ENCODE measurements at places on chromosomes 11 and 22.

GRCh38 chr22:35170716-35171697, 86.3 kb upstream of the HMGXB4 start:
- no peak for DNase-seq

GRCh38 chr22:17403906-17404305, 34.6 kb downstream of the CECR2 start:
- DNase-seq, result no peak

- DNase-seq, result no peak
These were observed 97.4 kb upstream of the PRDM11 start for GRCh38 chr11:45048870-45049691.

DNA sequence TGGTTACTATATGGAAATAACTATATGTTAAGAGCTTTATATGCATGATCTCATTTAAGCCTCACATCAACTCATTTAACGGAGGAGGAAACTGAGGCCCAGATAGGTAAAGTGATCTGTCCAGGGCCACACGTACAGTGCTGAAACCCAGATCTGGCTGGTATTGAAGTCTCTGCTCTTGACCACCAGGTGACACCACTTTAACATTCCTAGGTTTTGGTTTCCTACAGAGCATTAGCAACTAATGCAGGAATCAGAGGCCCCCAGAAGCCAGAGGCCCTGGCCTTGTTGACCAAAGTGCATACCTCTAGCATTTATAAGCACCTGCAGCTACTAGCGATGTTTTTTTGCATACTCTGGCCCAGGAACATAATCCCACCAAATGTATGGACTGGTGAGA, 12.9 kb upstream of the LIMK2 start:
- no peak for DNase-seq

- DNase-seq, result no peak
These were observed 33.0 kb downstream of the PPP6R2 start for GRCh38 chr22:50376085-50376651.

- DNase-seq, result no peak
These were observed 171.5 kb upstream of the SYT13 start for GRCh38 chr11:45457649-45458048.

GRCh38 chr11:113213549-113213948, 100.8 kb upstream of the TTC12 start:
- no peak for DNase-seq

DNA sequence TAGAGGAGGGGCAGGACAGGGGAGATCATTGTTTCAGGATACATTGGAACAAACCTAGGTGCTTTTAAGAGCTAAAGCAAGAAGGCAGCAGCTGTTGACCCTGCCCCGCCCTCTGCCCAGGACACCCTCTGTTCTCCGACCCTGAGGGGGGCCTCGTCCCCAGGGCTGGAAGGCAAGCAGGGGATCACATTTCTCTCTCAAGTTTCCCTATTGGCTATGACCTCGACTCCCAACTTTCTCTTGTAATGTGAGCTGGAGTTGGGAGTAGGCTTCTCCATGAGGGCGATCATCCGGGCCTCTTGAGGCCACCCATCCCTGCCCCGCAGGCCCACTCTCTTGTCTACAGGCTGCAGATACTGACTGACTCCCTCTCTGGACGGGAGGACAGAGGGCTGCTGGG, 37.7 kb downstream of the DSCAML1 start:
- DNase-seq, result no peak

GRCh38 chr22:46537225-46537945, at the start of gene CELSR1:
CELSR1 (minus strand) TSS chr22:46537620; CDS start chr22:46537170, 450 bp downstream.
- peak; percentile 29 for DNase-seq

GRCh38 chr11:117931971-117932370, 2.8 kb upstream of the TMPRSS13 start:
- DNase-seq, result peak; percentile 76

GRCh38 chr22:46907241-46908215, 145.1 kb downstream of the TBC1D22A start:
- DNase-seq, result no peak

DNA sequence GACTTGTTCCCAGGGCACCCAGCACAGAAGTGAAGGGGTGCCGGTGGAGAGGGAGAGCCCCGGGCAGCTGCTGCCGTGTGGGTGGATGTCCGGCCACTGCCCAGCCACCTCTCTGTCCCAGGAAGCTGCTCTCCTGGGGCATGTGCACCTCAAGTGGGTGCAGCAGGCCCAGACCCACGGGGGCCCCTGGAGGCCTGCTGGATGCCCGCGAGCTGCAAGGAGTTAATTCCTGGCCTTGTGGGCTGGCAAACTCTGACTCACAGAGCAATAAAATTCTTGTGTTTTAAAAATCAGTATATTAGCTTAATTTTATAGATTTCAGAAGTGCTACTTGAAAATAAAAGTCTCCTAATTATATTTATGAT, 37.4 kb upstream of the KCNQ1OT1 start:
- no peak for DNase-seq

DNA sequence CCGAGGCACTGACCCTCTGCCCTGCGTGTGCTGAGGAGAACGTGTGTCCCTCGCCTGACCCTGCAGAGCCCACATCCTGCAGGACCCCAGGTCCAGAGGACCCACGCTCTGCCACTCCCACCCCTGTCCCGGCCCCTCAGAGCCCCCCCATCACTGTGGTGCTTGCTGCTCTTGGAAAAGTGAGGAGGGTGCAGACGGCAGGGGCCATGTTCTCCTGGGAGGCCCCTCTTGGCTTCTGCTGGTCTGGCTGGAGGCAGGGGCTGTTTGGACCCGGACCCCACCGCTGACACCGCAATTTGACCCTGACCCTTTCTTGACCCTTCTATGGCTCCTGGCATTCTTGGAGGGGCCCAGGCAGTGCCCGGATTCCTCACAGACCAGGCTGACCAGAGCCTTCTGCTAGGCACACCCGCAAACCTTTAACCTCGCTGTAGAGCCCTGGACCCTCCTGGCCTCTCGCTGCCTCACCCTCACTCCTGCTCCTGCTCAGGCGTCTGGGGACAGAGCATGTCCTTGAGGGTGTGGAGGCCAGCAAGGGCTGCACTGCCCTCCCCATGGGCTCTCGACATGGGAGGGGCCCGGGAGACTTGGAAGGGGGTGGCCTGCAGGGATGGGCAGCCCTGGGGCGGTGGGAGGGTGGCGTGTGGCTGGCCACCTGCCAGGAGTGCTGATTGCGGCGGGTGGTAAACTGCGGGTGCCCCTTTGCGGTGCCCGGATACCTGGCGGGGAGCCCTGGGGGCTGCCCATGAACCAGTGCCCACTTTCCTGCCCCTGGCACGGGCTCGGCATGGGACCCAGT, 37.0 kb upstream of the MUC5AC start:
- no peak for DNase-seq

DNA sequence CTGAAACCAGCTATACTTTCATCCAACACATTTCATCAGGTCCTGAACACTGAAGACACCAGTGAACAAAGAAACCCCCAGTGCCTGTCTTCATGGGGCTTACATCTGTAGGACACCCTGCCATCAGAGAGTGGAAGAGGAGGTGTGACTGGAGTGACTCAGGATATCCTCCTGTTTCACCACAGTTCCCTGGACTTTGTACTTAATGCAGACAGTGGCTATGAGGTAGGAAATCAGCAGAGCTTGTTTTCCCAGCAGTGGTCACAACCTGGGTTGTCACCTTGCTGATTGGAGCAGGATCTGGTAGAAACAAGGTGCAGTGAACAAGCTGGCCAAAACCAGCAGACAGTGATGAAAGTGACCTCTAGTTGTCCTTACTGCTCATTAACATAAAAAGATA, 128.8 kb downstream of the KIRREL3 start:
- no peak for DNase-seq

GRCh38 chr11:118071416-118072030, 5.4 kb upstream of the TMPRSS4 start:
- no peak for DNase-seq

GRCh38 chr11:57481915-57482781, 21.8 kb downstream of the RTN4RL2 start:
- DNase-seq, result no peak

DNA sequence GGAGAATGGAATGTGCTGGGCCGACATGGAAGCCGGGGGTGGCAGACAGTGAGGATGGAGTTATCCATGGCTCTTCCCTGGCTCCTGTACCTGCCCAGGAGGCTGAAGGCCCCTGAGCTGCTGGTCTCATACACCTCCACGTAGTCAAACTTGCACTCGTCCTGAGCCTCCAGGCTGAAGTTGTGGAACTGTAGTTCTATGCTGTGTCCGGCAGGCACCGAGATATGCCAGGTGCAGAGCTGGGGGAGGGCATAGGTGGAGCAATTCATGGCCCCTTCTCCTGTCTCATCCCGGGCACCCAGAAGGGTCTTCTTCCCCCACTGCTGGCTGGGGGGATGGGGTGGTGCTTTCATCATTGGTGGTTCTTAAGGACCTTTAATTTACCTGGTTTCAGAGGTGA, 2.8 kb downstream of the MFRP start:
- DNase-seq, result no peak

DNA sequence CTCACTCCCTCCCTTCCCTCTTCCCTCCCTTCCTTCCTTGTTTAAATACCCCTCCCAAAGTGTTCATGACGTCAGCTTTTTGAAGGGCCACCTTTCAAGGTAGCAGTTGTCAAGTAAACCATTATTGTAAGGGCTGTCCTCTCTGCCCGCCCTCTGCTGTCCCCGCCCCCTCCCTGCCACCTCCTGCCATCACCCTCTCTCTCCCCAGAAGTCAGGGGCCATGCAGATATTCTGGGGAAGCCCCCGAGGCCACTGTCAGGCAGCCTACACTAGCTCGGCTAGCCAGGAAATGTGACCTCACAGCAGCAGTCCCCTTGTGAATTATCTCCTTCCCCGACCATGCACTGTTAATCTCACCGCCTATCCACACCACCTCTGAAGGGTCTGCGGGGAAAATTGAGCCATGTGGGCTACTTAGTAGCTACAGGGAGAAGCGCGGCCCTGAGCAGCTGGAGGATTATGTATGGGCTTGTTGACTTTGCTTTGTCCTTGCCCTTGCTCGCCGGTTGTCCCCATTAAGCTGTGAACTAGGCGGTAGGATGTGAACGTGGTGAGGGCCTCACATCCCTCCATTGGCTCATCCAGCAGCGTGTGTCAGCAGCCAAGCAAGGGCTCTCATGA, 42.1 kb upstream of the ATXN10 start:
- no peak for DNase-seq

DNA sequence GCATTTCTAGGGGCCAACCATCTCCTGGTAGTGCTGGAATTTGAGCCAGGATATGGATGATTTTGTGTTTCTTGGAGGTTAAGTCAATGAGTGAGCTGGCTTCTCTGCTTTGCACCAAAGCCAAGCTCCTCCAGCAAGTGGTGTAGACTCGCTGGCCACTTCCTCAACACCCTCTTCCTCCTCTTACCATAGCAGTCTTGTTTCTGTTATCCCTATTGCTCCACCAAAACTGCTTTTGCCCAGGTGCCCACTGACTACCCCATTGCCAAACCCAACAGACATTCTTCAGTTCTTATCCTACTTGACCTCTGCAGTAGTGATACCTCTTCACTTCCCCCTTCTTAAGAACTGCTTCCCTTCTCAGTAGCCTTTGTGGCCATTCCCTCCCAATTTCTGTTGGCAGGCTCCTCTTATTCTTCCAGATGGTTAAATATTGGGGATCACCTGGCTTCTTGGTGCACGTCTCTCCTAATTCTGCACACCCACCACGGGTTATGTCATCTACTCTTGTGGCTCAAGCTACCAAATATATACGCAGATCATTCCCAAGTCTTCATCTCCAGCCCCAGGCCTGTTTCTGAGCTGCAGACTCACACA, 7.0 kb upstream of the PRG2 start:
- no peak for DNase-seq

- DNase-seq, result no peak
These were observed 2.5 kb downstream of the FJX1 start for GRCh38 chr11:35620795-35621194.

DNA sequence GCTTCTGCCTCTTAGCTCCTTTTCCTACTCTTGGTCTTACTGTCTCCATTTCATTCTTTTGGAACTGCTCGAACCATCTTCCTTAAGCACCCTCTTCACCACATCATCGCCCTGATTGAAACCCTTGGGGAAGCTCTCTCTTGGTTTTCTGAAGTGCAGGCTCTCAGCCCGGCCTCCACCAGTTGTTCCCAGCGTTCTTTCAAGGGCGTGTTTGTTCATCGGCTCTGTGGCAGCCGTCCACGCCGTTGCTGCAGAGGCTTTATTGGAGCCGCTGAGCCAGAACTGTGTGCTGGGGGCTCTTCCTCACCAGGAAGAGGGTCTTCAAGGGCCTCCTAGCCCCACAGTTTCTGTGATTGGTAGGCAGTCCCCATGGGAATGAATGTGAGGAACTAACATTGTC, 214.1 kb downstream of the TBC1D22A start:
- no peak for DNase-seq

DNA sequence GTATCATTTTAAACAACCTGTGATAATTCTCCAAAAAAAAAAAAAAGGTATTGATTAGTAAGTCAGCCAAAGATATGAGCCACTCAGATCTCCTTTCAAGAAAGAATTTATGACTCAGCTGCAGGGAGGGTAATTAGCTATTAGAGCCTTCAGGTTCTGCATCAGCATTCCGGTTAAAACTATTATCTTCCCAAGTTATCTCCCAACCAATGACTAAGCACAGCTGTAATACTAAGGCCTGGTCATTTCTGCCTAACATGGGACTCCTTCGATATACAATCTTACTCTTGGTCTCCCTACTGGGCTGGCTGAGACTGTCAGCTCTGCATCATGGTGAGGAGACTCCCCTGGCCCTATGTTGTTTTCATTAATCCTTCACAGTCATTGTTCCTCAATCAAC, 60.4 kb downstream of the SBF2 start:
- no peak for DNase-seq

DNA sequence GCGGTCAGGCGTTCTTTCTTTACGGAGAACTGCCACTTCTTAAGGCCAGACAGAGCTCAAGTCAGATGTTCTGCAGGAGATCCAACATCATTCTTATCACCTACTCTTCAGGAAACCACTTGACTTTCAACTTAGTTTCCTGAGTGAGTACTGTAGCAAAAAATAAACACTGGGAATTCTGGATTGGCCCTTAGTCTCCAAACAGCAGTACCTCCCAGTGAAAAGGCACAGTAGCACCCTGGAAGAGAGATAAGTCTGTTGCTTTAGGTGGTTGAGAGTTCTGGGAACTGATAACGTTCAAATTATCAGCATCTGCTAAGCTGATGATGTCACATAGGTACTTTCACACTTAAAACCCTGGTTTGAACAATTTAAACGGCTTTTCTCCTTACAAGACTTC, 971.8 kb upstream of the TENM4 start:
- DNase-seq, result no peak

GRCh38 chr11:23732026-23732425, 764.8 kb upstream of the LUZP2 start:
- DNase-seq, result no peak

DNA sequence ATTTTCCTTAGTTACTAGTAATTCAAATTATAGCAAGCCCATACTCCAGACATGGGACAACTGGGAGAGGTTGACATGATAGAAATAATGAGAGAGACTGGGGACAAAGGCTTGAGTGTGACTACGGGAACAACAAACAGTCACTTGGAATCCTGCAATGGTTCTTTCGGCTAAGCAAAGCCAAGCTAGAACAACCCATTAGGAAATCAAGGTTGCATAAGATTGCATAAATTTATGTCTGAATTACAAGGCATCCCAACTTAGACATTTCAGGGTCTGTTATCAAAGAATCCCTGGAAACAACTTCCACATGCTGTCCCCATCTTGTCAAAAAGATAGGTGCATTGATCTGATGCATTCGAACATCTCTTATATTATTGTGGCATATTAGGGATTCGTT, 10.2 kb upstream of the NRGN start:
- no peak for DNase-seq
